ENCODE measurements at places on chromosomes 5 and 9.

GRCh38 chr5:14003936-14004335 lies 59.4 kb upstream of the DNAH5 start:
- DNase-seq = no peak

GRCh38 chr9:35734096-35734495 lies 1.6 kb downstream of the CREB3 start:
- DNase-seq = no peak

- no peak for DNase-seq
Measured at GRCh38 chr9:136858844-136859757, 7.0 kb downstream of the MAMDC4 start.

- DNase-seq = no peak
Measured at GRCh38 chr5:148014276-148014675, 49.5 kb upstream of the SPINK5 start.

- DNase-seq = no peak
Measured at GRCh38 chr5:2722901-2723300, 28.6 kb downstream of the IRX2 start.

- DNase-seq = no peak
Measured at GRCh38 chr9:124355039-124355940, 60.0 kb downstream of the PSMB7 start.

DNA sequence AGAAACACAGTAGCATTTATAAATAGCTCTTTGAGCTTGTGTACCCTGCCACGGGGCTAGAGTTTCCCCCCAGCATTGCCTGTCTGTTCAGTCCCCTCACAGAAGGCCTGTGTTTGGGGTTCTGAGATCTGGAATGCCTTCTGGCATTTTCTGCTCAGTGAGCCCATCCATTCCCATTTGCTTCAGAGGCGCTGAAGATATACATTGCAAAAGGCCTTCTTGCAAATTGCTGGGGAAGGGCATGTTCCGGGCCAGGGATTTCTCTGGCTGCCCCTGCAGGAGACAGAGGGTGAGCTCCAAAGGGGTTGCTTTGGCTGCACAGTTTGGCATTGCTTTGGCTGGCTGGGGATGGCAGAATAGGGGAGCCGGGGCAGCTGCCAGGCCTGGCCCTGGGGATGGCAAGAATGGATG lies 308.4 kb downstream of the MSX2 start:
- DNase-seq = no peak

- DNase-seq = no peak
Measured at GRCh38 chr5:2214910-2215590, 332.3 kb upstream of the IRX4 start.

DNA sequence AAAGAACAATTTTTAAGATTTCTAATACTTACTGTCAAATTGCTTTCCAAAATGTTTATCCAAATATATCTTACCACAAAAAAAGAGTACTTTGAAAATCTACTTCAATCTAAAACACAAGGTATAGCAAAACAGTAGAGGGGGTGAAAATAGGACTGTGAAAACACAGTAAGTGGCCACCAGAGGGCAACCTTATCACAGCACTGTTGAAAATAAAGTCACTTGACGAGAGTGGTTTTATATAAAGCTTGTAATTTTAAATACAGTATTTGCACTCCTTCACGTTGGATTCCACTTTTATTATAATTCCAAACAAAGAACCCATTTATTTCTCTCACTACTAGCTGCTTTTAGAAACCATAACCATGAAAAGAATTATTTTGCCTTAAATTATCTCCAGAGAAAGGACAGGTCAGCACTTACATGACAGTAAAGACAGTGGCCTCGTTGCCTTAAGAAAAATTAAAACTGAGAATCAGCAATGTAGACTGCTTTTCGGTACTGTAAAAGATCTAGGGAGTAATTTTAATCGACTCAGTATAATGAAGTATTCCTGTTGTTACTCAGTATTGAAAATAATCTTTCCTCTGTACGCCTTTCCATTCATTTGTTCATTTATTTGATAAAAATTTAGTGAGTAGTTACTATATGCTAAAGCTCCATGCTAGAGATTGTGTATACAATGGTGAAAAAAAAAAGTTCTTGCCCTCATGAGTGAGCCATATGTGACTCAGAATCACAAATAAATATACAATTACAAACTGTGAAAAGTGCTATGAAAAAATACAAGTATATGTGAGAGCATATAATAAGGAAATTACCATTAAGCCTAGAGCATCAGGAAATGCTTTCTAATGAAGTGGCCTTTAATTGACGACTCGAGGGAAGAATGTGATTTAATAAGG lies 40.0 kb upstream of the CDK5RAP2 start:
- DNase-seq = peak; percentile 32

DNA sequence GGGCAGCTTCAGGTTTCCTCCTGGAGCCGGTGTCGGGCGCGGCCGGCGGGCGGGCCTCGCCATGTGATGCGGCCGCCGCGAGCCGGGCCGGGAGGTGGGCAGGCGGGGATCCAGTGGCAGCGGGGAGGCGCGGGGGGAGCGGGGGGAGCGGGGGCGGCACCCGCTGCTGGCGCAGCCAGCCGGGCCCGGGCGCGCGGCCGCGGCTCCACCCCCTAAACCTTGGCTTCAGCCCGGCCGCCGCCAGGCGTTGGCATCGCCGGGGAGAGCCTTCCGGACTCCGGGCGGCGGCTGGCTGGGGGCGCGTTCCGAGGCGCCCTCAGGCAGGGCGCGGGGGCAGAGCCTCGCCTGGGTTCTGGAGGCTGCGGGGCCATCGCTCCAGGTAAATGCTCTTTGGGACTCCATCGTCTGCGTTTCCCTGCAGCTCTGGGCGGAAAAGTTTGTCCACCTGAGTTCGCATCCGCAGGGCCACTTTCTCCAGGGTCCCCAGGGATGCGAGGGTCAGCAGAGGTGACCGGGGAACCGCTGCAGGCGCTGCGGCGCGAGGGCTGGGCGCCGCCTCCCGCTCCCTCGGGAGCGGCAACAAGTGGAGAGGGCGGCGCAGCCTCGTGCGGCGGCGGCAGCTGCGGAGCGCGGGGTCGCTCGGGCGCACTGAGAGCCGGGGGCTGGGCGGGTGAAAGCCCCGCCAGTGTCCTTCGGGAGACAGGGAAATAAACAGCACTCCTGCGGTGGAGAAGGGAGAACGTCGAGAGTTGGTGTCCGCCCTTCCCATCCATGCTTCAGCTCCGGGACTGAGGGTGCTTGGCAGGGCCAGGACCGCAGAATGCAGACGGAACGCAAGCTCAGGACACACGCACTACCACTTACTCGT lies at the start of gene ARHGEF28:
ARHGEF28 (plus strand) TSS at position 253 of the 868 bp plus-strand sequence. CDS start 58,656 bp downstream, outside the sequence.
- peak; percentile 22 for DNase-seq

GRCh38 chr5:143347698-143348344 lies 55.7 kb downstream of the NR3C1 start:
- no peak for DNase-seq

DNA sequence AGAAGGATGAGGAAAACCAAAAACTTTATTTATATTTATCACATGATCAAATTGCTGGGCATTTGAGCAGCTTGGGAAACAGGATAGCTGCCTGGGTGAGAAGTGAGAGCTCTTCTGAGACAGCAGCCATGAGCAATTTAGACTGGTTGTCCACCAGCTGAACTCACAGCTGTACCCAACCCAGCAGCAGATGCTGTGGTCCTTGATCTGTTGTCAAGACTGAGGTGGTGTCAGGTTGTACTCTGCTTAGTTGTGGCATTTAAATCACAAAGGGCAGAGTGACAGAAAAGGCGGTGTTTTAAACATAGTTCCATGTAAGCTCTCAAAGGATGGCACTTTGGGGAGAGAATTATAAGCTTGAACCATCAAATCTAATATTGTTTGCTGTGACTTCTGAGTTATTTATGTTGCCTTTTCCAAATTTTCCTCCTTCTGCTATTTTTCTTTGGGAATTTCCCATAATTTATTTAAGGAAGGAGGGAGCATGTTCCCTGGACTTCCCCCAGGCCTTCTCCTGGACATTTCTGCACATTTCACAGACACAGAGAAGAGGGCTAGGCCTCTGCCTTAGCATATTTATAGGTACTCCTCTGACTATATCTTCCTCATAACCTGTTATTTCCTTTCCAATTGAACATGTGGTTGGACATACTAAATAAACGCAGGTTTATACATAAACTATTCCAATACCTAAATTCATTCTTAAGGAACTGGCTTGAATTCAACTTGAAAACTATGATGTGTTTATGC lies 117.7 kb upstream of the FER start:
- DNase-seq = no peak

- DNase-seq = no peak
Measured at GRCh38 chr5:150787656-150788055, 9.1 kb downstream of the SMIM3 start.

GRCh38 chr5:180069589-180070247 lies 1.8 kb downstream of the RNF130 start:
- DNase-seq = no peak

- no peak for DNase-seq
Measured at GRCh38 chr9:36679710-36680109, 107.0 kb downstream of the MELK start.

DNA sequence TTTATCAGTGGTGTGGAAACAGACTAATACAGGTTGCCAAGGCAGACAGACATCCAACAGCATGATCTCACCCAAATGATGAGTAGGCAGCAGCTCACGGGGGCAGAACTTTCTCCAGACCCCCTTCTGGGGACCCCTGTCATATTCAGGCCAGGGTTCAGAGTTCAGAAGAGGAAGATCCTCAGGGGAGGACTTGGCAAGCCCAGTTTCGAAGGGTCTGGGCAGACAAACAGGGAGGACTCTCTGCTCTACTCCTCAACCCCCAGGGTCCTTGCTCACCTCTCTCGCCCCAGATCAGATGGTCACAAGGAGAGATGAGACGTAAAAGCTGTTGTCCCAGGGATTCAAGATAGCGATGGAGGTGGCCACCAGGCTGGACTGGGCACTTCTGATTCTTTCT lies 215.1 kb upstream of the MVB12B start:
- DNase-seq = no peak

GRCh38 chr5:158875272-158875679 lies 224.4 kb downstream of the EBF1 start:
- DNase-seq = no peak

DNA sequence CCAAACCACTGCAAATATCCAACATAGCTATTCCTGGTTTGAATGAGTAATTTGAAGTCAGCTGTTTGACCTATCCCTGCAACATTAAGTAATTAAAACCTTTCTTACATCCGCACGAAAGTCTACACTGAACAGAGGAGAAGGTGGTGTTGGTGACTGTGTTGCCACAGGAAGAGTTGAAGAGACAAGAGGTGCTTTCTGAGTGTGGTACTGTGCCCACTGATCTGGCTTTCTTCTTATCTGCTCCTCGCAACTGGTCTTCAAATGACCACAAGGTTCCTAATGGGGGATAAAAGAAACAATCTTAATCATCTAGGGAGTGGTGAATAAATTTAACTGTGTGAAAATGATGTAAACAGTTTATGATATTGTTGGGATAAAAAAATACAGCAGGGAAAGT lies 29.4 kb upstream of the PDCL start:
- DNase-seq = no peak

- no peak for DNase-seq
Measured at GRCh38 chr9:133602277-133602676, 6.9 kb downstream of the FAM163B start.

GRCh38 chr9:109894921-109895758 lies 115.1 kb downstream of the PALM2AKAP2 start:
- DNase-seq = no peak

DNA sequence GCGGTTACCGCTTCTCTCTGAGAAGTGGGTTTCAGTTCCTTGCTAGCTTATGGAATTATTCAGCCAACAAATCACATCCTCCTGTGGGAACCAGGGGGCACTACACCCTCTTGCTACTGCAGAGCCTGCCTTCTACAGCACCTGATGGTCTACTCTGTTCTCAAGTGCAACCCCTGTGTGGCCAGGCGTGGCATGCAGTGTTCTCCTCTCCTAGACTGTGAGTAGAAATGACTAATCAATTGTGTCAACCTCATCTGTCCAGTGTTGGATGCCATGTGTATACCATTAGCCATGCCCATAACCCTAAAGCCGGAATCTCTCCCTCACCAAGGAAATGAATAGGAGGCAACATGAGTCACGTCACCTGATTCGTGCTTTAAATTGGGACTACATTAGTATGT lies 117.2 kb upstream of the LIFR start:
- DNase-seq = no peak

DNA sequence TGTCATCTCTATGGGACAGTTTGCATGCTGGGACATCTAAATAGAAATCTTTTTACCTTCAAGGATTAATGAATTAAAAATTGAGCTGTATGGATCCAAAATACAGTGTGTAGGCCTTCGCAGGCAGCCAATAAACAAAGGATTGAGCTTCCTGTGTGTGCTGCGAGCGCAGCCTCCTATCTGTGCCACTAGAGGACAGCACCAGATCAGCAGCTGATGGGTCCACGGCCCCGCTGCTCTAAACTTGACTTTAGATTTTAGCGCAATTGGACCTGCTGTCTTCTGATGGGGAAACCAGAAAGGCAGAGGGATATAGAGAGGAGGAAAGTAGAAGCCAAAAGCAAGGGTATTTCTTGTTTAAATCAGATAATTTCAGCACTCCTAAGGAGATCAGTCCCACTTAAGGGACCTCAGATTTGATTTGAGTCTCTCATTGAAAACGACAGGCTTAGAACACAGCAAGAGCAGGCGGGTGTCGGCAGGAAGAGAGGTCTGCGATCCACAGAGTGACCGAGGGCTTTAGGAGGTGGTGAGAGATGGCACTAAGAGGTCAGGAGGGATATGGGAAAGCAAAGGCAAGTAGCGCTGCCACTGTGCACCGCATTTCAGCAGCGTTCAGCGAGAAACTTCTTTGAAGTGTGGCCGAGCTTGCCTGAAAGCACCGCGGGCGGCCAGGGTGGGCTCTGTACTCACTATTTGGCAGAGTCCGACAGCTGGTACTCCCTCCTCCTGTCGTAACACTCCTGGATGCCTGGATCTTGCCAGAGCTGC lies 214.3 kb downstream of the GNA14 start:
- no peak for DNase-seq

- no peak for DNase-seq
Measured at GRCh38 chr5:32323741-32324140, 11.0 kb upstream of the MTMR12 start.

GRCh38 chr5:143041972-143042770 lies 272.0 kb downstream of the ARHGAP26 start:
- DNase-seq = no peak

- DNase-seq = no peak
Measured at GRCh38 chr5:121019106-121019505, 555.0 kb downstream of the PRR16 start.

GRCh38 chr5:9642621-9643020 lies 12.5 kb upstream of the TAS2R1 start:
- no peak for DNase-seq
